ENCODE measurements at places on chromosomes 3 and 15. TPM values are rescaled to one million over a fixed set of nuclear protein-coding genes. Genes with fewer than 3 reads are reported as not detected.

- DNase-seq, result no peak
These were observed 7.4 kb downstream of the ZDHHC19 start for GRCh38 chr3:196203846-196204245.

DNA sequence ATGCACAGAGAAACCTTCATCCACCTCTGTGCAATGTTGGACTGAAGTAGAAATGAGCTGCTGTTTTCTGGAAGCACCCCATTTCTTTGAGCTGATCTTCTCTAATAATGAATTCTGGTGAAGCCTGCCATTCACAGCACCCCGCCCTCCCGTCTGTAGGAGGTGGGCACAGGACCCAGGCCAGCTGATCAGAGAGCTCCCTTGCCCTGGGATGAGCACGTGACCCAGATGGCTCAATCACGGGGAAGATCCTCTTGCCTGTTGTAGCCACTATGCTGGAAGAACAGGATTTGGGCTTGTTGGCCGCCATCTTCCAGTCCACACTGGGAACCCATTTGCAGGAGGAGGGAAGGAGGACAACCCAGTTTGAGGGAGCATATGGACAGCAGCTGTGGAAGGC is 44.5 kb downstream of the GOLGA6L2 start:
- DNase-seq, result no peak

The INKA1 gene
- total RNA-seq, result 20.4 TPM

DNA sequence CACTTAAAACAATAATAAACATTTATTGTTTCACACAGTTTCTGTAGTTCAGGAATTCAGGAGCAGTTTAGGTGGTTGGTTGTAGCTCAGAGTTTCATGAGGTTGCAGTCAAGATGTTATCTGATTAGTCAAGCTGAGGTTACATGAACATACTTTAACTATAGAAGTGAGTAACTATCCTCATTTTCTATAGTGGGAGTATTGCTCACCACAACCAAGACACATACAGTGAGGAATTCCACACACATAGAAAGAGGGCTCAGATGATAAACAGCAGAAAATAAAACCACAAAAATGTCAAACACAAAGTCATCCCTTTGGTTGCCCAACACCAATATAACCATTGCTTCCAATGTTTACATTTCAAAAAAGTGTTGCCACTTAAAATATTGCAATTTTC is 13.6 kb downstream of the SCN11A start:
- no peak for DNase-seq

GRCh38 chr3:125125821-125126245 is 70.0 kb upstream of the HEG1 start:
- no peak for DNase-seq

Measured in pulmonary artery endothelial cell (primary cell).